Effector memory CD4-positive, alpha-beta T cell (primary cell): ENCODE measurements at places on chromosomes 2 and 18.

GRCh38 chr2:241943209-241943850 lies 73.8 kb downstream of the RTP5 start:
- DNase-seq: no peak

DNA sequence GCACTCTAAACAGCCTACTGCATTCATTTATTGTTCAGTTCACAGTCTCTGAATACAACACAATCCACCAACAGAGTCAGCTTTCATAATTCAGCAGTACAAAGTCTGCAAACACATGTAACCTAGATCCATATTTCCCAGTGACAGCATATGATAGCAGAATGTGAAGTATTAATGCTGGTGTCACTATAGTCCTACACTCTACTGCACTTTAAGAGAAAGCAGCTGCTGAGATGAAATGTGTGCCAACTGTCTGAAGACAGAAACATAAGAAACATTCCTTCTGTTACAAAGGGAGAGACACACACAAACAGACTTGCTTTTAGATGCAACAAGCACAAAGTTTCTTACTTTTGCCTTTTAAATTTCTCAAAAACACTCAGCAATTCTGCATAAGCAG lies 441.8 kb downstream of the ZEB2 start:
- no peak for DNase-seq

DNA sequence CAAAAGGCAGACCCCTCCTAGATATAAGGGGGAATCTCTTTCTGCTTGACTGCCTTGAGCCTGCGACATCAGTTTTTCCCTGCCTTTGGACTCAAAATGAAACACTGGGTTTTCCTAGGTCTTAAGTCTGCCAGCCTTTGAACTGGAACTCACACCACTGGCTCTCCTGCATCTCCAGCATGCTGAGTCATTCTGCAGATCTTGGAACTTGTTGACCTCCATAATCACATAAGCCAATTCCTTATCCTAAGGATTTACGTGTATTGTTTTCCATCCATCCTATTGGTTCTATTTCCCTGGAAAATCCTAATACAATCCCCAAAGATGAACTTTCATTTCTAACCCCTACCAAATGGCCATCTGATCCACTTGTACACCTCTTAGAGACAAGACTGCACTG lies 88.0 kb downstream of the AFF3 start:
- DNase-seq: no peak

GRCh38 chr2:41580806-41581205 lies 467.0 kb upstream of the PKDCC start:
- no peak for DNase-seq

DNA sequence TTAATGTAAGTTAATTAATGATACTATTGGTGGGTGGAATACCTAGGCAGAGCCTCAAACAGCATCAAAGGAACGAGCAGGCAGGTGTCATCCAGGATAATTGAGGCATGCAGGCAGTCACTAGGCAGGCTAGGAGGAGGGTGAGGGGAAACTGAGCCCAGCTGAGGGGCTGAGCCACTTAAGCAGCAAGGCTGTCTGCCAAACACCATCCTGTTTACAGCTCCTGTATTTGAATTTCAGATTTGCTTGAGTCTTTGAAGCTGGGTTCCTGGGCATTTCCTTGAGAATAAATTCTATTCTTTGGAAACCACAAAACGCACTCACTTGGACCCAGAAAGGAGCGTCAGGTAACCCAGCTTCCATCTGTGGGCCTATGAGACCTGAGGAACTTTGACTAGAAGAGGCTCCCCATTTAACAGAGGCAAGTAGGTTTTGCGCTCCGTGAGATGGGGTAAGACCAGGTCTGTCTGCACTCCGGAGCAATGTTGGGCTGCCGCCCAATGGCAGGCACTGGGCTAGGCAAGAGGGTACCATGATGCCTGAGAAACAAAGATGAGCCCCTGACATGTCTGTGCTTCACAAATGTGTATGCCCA lies 2.0 kb downstream of the EDAR start:
- DNase-seq: no peak
